NCI-H1417 (cell line): ENCODE measurements at places on chromosomes 2 and 18.

DNA sequence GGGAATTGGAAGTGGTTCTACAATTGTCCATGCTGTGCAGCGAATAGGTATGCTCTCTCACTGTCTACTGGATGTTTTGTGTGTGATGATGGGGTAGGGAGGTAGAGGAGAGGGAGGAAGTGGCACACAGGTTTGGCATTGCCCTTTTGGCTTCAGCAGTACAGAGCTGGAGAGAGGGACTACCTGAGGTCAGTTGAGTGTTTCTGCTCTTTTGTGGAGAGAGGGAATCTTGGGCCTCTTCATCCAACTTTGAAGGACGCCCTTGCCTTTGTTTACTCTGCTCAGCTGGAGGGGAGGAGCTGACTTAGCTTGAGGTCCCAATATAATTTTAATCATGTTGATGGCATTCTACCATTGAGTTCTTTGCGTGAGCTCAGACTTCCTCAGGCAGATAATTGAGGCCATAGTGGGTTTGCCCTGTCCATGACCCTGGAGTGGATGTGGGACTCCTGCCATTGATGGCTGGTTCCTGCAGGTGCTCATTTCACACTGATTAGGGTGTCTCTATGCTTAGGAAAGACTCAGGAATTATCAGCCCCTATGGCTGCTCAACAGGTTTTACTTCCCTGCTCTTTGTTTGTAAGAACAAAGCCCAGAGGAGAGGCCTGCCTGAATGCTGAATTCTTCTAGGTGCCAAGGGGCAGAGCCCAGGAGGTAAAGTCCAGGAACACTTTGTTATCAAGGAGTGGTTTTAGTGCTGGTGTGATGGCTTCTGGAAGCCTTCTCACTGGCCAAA is 7.2 kb downstream of the RPIA start:
- DNase-seq: peak; percentile 18

- DNase-seq: peak; percentile 1
Measured at GRCh38 chr2:167509586-167509985, 621.3 kb downstream of the XIRP2 start.

DNA sequence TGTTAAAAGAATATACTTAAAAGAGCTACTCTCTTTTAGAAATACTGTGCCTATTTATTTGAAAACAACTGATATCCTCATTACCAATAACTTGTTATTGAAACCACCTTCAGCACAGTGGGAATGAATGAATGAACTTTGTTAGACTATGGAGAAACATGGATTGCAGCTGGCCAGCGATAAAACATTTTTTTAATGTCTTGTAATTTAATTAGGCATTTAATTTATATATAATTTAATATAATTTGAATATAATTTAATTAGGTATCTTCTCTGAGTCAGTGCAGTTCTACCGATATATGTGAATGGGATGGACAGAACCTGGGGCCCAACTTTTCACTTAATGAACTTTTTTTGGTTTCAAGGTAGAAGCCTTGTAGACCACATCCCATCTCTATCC is 94.4 kb downstream of the KCTD18 start:
- no peak for DNase-seq

- DNase-seq: no peak
Measured at GRCh38 chr18:79299272-79299671, 96.5 kb upstream of the NFATC1 start.

GRCh38 chr2:37992601-37993000 is 67.5 kb downstream of the RMDN2 start:
- DNase-seq: no peak
